ENCODE measurements at places on chromosomes 6 and 20.
A peak's percentile ranks its signal among the peaks of the same experiment; 100 is the strongest.

- no peaks in the 10 kb centered on the region for H3K27me3 ChIP-seq
- no peak overlapping the region for H3K4me3 ChIP-seq
- no peaks in the 10 kb centered on the region for H3K36me3 ChIP-seq
Measured at GRCh38 chr20:36571564-36572504, 1.6 kb upstream of the TGIF2 start.

GRCh38 chr20:45887346-45887715, at the start of gene SPATA25:
SPATA25 (minus strand) TSS chr20:45887622; CDS start chr20:45887590, 32 bp downstream.
- H3K27ac ChIP-seq, result no peak within 1 kb of the TSS
- H3K36me3 ChIP-seq, result peaks cover 45% of the 10 kb centered on the region
- no peak within 1 kb of the TSS for H3K4me3 ChIP-seq
- H3K4me1 ChIP-seq, result peaks cover 27% of the 10 kb centered on the region
- no peak for DNase-seq

DNA sequence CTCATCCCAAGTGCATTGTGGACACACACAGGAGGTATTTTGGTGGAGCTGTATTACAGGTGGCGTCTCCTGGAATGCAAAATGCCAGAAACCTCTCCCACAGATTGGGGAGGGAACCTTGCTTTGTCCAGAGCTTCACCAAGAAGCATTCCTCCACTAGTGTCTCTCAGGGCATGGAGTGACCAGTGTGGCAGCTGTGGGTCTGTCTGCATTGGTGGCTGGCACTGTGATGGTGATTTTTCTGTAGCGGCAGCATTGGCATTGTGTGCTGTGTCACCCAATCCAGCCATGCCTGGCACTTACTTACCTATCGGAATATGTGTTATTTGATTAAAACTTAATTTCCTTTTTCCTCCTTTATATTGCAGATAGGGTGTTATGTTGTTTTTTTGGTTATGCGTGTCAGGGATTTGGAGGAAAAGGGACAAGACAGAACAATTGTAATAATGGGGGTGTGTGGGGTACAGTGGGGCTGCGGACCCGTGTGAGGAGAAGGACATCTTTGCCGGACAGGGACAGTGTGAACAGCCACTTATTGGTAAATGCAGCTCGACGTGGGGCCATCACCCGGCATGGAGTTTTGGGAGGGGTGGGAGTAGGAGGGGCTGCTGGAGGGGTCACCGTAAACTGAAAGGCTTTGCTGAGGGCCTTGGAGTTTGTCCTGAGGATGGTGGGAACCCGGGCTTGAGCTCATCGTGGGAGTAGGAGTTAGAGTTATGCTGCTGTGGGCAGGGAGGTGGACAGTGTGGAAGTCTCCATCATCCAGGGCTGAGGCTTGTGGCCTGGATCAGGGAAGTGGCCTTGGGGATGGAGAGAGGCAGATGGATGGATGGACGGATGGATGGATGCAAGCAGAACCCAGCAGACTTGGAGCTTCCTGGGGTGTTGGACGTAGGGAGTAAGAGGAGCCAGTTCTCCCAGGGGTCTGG, 105.0 kb downstream of the SYCP2 start:
- H3K4me3 ChIP-seq, result no peak overlapping the region
- peak overlapping the region; percentile 76 for H3K27ac ChIP-seq
- peaks cover 3% of the 10 kb centered on the region for H3K4me1 ChIP-seq

DNA sequence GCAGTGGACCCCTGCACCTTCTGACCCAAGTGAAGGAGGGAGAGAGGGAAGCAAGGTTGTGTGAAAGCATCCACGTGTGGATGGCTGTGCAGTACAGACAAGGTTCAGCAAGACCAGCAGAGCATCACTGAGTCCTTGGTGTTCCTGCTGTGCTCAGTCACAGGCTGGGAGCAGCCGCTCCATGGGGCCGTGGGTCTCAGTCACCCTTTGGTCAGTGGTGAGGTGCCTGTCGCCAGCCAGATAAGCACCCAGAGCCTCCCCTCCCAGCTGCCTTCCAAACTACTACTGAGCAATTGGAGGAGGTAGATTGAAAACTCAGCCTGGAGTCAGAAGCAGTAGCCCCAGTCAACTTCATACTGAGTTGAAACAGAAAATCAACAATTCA, 218.9 kb downstream of the SLC24A3 start:
- peaks cover 8% of the 10 kb centered on the region for H3K4me1 ChIP-seq
- peak; percentile 6 for DNase-seq
- no peak overlapping the region for H3K27ac ChIP-seq
- no peaks in the 10 kb centered on the region for H3K36me3 ChIP-seq

- H3K4me3 ChIP-seq, result no peak overlapping the region
- H3K27ac ChIP-seq, result no peak overlapping the region
- DNase-seq, result no peak
- H3K27me3 ChIP-seq, result no peaks in the 10 kb centered on the region
- H3K4me1 ChIP-seq, result no peaks in the 10 kb centered on the region
Measured at GRCh38 chr6:21185861-21186478, 407.6 kb upstream of the SOX4 start.
